ENCODE measurements at places on chromosomes 5 and 9. TPM values are rescaled to one million over a fixed set of nuclear protein-coding genes. Genes with fewer than 3 reads are reported as not detected.
A peak's percentile ranks its signal among the peaks of the same experiment; 100 is the strongest.

GRCh38 chr5:137254119-137255090 is 244.7 kb downstream of the SPOCK1 start:
- peaks cover 1% of the 10 kb centered on the region for H3K4me1 ChIP-seq
- no peak overlapping the region for H3K4me3 ChIP-seq
- H3K27me3 ChIP-seq, result no peaks in the 10 kb centered on the region
- H3K36me3 ChIP-seq, result no peaks in the 10 kb centered on the region
- DNase-seq, result peak; percentile 19

MSANTD3 gene
- total RNA-seq, result 71.1 TPM

DNA sequence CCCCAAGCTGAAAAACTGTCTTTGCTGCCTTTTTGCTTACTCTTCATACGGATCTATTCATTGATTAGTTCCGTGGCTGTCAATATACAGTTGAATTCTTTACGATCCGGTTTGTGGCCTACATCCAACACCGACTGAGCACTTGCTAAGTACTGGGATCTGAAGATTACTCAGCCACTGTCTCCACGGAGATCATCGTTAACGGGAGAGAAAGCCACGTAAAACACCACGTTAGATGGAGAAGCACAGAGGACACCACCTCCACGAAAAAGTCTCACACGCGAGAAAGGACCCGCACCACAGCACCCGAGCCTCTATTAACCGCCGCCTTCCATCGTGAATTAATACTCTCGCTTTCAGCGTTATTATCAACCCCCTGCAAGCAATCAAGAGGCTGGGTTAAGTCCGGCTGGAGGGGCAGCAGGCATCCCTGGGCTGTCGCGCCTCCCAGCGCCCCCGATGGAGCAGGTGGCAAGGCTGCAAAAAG is 650 bp downstream of the ELP1 start:
- no peaks in the 10 kb centered on the region for H3K4me1 ChIP-seq
- DNase-seq, result peak; percentile 40
- peaks cover 3% of the 10 kb centered on the region for H3K36me3 ChIP-seq
- H3K27me3 ChIP-seq, result no peaks in the 10 kb centered on the region

GRCh38 chr5:65646938-65647337 is 22.1 kb downstream of the SHLD3 start:
- H3K27ac ChIP-seq, result no peak overlapping the region
- peaks cover 4% of the 10 kb centered on the region for H3K36me3 ChIP-seq
- no peaks in the 10 kb centered on the region for H3K27me3 ChIP-seq

PNPLA7 gene
- total RNA-seq, result under 0.01 TPM

DNA sequence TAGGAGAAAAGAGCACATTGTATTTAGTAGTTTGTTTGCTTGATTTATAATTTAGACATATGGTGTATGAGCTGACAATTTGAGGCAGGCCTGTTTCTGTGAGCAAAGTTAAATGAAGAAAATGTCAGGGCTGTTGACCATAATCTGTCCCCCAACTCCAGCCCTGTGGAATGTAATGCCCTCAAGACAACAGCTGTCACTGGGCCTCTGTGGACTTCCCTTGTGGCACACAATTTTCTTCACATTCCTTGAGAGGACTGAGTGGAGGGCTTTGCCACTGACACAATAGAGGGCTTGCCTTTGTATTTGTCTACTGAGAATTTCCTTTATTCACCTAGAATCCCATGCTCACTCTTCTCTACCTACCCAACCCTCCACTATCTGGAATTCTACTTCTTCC is 141.2 kb upstream of the CD180 start:
- no peaks in the 10 kb centered on the region for H3K4me1 ChIP-seq
- H3K36me3 ChIP-seq, result no peaks in the 10 kb centered on the region
- DNase-seq, result no peak
- H3K27ac ChIP-seq, result no peak overlapping the region

GRCh38 chr9:68947842-68948569 is 65.9 kb downstream of the PRKACG start:
- no peaks in the 10 kb centered on the region for H3K27me3 ChIP-seq
- no peaks in the 10 kb centered on the region for H3K36me3 ChIP-seq
- no peak for DNase-seq
- H3K4me3 ChIP-seq, result no peak overlapping the region
- H3K4me1 ChIP-seq, result no peaks in the 10 kb centered on the region

- DNase-seq, result no peak
- no peaks in the 10 kb centered on the region for H3K4me1 ChIP-seq
- H3K27ac ChIP-seq, result no peak overlapping the region
- H3K4me3 ChIP-seq, result no peak overlapping the region
- H3K27me3 ChIP-seq, result peaks cover 19% of the 10 kb centered on the region
- no peaks in the 10 kb centered on the region for H3K36me3 ChIP-seq
These were observed 27.2 kb upstream of the FBP1 start for GRCh38 chr9:94666364-94667099.

- DNase-seq, result no peak
- H3K27ac ChIP-seq, result no peak overlapping the region
- no peak overlapping the region for H3K4me3 ChIP-seq
- H3K27me3 ChIP-seq, result no peaks in the 10 kb centered on the region
- no peaks in the 10 kb centered on the region for H3K4me1 ChIP-seq
- peaks cover 89% of the 10 kb centered on the region for H3K36me3 ChIP-seq
These were observed 15.8 kb downstream of the TLN1 start for GRCh38 chr9:35716230-35716629.

SPINK7 gene
- total RNA-seq, result not detected

- H3K27ac ChIP-seq, result no peak overlapping the region
- no peaks in the 10 kb centered on the region for H3K27me3 ChIP-seq
- H3K4me3 ChIP-seq, result no peak overlapping the region
- peak; percentile 75 for DNase-seq
These were observed 118.7 kb upstream of the NEK6 start for GRCh38 chr9:124139001-124139400.

- peak overlapping the region; percentile 9 for H3K4me3 ChIP-seq
- peak; percentile 79 for DNase-seq
- peaks cover 27% of the 10 kb centered on the region for H3K4me1 ChIP-seq
- no peaks in the 10 kb centered on the region for H3K27me3 ChIP-seq
These were observed 54.3 kb downstream of the TLE1 start for GRCh38 chr9:81634915-81635516.

HCN1 gene
- not detected for total RNA-seq

- no peak overlapping the region for H3K27ac ChIP-seq
- no peaks in the 10 kb centered on the region for H3K36me3 ChIP-seq
- H3K27me3 ChIP-seq, result no peaks in the 10 kb centered on the region
- no peak for DNase-seq
- no peaks in the 10 kb centered on the region for H3K4me1 ChIP-seq
- no peak overlapping the region for H3K4me3 ChIP-seq
These were observed 2258.8 kb upstream of the WWC1 start for GRCh38 chr5:166032601-166033000.

- H3K36me3 ChIP-seq, result peaks cover 27% of the 10 kb centered on the region
- H3K27ac ChIP-seq, result peak overlapping the region; percentile 7
- no peaks in the 10 kb centered on the region for H3K27me3 ChIP-seq
These were observed 13.9 kb downstream of the FAM193B start for GRCh38 chr5:177540438-177540837.

PALM2AKAP2 gene
- total RNA-seq, result 20.6 TPM

GRCh38 chr5:140927228-140927573 is 1.1 kb downstream of the PCDHAC1 start:
- no peaks in the 10 kb centered on the region for H3K36me3 ChIP-seq
- H3K4me3 ChIP-seq, result peak overlapping the region; percentile 21
- no peaks in the 10 kb centered on the region for H3K4me1 ChIP-seq
- no peak overlapping the region for H3K27ac ChIP-seq
- no peaks in the 10 kb centered on the region for H3K27me3 ChIP-seq

- DNase-seq, result peak; percentile 57
- H3K27me3 ChIP-seq, result no peaks in the 10 kb centered on the region
- no peaks in the 10 kb centered on the region for H3K36me3 ChIP-seq
- H3K27ac ChIP-seq, result no peak overlapping the region
These were observed 368 bp upstream of the CCDC180 start for GRCh38 chr9:97307091-97307490.

- H3K4me3 ChIP-seq, result peak overlapping the region; percentile 91
- H3K36me3 ChIP-seq, result peaks cover 19% of the 10 kb centered on the region
- peak; percentile 28 for DNase-seq
These were observed 447 bp downstream of the CRAT start for GRCh38 chr9:129109952-129110739.

FRMD3 gene
- under 0.01 TPM for total RNA-seq

GRCh38 chr9:12141422-12141821 is 551.8 kb upstream of the TYRP1 start:
- H3K4me1 ChIP-seq, result no peaks in the 10 kb centered on the region
- no peak overlapping the region for H3K27ac ChIP-seq

IRX4 gene
- total RNA-seq, result not detected

- H3K27me3 ChIP-seq, result no peaks in the 10 kb centered on the region
- DNase-seq, result no peak
- H3K36me3 ChIP-seq, result no peaks in the 10 kb centered on the region
- no peak overlapping the region for H3K4me3 ChIP-seq
These were observed 210.2 kb upstream of the GAS1 start for GRCh38 chr9:87157366-87158031.

TRIM52 gene
- 2.3 TPM for total RNA-seq

DNA sequence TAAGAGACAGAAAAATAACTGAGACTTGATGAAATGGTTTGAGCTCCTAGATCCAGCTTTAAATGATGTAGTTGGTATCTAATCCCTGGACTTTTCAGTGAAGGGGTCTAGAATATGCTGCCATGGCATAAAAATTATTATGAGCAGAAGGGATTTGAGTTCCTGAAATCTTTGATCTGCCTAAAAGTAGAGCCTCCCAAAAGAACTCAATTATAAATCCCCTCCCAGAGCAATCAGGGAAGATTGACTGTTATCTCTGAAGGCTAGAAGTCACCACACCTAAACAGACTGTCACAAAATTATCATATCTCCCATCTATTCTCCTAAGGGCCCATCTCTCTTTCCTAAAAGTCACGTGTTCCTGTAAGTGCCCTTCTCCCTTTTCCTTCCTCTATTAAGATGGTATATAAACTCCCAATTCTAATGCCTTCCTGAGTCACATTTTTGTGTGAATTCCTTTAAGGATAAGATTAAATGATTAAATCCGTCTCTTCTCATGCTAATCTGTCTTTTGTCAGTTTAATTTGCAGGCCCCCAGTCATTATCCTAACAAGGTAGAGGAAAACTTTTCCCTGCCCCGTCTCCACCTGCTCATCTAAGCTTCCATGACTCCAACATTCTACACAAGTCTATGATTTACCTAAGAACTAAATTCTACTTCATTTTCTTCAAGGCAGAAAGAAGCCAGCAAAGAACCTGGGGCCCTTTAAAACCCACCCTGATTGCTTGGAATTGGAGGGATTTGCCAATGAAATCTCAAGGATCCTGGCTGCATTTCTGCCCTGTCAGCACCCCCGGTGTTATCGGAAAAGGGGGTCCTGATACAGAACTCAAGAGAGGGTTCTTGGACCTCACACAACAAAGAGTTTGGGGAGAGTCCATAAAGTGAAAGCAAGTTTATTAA is 47.1 kb upstream of the PWWP2A start:
- no peaks in the 10 kb centered on the region for H3K36me3 ChIP-seq
- DNase-seq, result no peak
- H3K4me1 ChIP-seq, result peaks cover 18% of the 10 kb centered on the region
- no peak overlapping the region for H3K4me3 ChIP-seq

DNA sequence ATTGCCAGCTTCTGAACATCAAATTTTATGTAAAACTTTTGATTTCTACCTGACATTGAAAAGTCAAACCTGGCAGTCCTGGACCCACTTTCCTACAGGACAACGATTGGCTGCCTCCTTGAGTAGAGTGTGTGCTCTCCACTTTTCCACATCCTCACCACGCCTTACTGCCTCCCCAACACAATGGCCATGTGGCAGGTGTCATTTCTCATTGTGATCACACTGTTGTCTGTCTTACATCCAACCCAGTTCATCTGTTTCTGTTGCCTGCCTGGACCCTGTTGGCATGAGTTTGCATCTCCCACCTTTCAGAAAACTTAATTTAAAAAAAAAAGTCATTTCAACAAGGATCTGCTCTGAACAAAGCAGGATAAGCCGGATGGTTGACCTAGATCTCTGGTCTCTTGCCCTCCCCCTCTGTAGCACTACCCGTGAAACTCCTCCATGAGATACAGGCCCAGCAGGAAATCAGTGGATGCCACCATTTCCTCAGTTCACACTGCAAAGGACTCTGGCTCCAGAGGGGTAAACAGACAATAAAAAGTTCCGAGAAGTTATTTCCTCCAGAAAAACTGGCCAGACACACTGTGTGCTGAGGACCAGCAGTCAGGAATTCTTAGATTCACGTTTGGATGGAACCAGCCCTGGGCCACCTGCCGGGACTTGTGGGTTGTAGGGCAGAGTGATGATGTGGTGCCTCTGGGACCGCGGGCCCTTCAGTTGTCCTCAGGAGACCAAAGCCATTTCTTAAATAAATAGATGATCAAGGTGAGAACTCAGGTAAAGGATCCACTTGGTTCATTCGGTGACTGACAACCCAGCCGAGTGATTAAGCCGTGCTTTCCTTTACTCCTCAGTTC is 48.6 kb downstream of the AMBP start:
- no peak overlapping the region for H3K27ac ChIP-seq
- H3K27me3 ChIP-seq, result no peaks in the 10 kb centered on the region
- DNase-seq, result no peak
- H3K4me1 ChIP-seq, result no peaks in the 10 kb centered on the region
- H3K4me3 ChIP-seq, result no peak overlapping the region

IL9 gene
- not detected for total RNA-seq

GRCh38 chr5:61029456-61030162 is 84.6 kb downstream of the NDUFAF2 start:
- no peaks in the 10 kb centered on the region for H3K27me3 ChIP-seq
- DNase-seq, result no peak
- no peak overlapping the region for H3K4me3 ChIP-seq
- no peaks in the 10 kb centered on the region for H3K36me3 ChIP-seq
- no peak overlapping the region for H3K27ac ChIP-seq

GRXCR2 gene
- not detected for total RNA-seq

DNA sequence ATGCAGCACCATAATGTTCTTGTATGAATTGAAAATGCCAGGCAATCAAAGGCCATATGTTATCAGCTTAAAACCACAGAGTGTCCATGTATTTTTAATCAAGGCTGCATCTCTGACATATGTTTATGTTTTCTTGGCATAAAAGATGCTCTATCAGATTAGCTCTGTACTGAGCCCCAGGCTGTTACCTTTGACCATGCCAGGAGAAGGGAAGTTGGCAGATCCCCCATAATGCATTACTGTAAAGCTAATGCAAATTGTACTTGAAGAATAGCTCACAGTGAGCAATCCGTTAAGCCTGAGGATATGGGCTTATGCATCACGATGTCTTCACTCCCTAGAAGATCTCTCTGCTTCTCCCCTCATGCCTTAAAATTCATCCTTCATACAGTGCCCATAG is 414.4 kb downstream of the BRINP1 start:
- no peak overlapping the region for H3K4me3 ChIP-seq
- DNase-seq, result no peak
- no peaks in the 10 kb centered on the region for H3K4me1 ChIP-seq
- no peaks in the 10 kb centered on the region for H3K27me3 ChIP-seq
- H3K36me3 ChIP-seq, result no peaks in the 10 kb centered on the region
